ENCODE measurements at places on chromosomes 2 and 18.

GRCh38 chr2:231467016-231467545 lies 2.8 kb upstream of the NCL start:
- no peak overlapping the region for H3K27ac ChIP-seq
- peaks cover 10% of the 10 kb centered on the region for H3K4me1 ChIP-seq
- no peak for DNase-seq
- no peak overlapping the region for H3K4me3 ChIP-seq

- no peak for DNase-seq
- no peaks in the 10 kb centered on the region for H3K27me3 ChIP-seq
- no peak overlapping the region for H3K27ac ChIP-seq
- no peaks in the 10 kb centered on the region for H3K36me3 ChIP-seq
These were observed 152.4 kb upstream of the NCK2 start for GRCh38 chr2:105592288-105592687.

GRCh38 chr2:65055422-65056214 lies 598 bp upstream of the CEP68 start:
- no peaks in the 10 kb centered on the region for H3K27me3 ChIP-seq
- DNase-seq = no peak
- H3K4me1 ChIP-seq = peaks cover 7% of the 10 kb centered on the region
- peak overlapping the region; percentile 71 for H3K4me3 ChIP-seq
- no peak overlapping the region for H3K27ac ChIP-seq
- H3K36me3 ChIP-seq = no peaks in the 10 kb centered on the region

- peaks cover 1% of the 10 kb centered on the region for H3K36me3 ChIP-seq
- H3K4me1 ChIP-seq = no peaks in the 10 kb centered on the region
- H3K27ac ChIP-seq = no peak overlapping the region
- H3K4me3 ChIP-seq = no peak overlapping the region
These were observed 5.9 kb upstream of the MOCOS start for GRCh38 chr18:36181441-36181840.

- no peak overlapping the region for H3K27ac ChIP-seq
- H3K36me3 ChIP-seq = no peaks in the 10 kb centered on the region
- no peaks in the 10 kb centered on the region for H3K4me1 ChIP-seq
These were observed 51.3 kb upstream of the CHRNA1 start for GRCh38 chr2:174815526-174815925.

DNA sequence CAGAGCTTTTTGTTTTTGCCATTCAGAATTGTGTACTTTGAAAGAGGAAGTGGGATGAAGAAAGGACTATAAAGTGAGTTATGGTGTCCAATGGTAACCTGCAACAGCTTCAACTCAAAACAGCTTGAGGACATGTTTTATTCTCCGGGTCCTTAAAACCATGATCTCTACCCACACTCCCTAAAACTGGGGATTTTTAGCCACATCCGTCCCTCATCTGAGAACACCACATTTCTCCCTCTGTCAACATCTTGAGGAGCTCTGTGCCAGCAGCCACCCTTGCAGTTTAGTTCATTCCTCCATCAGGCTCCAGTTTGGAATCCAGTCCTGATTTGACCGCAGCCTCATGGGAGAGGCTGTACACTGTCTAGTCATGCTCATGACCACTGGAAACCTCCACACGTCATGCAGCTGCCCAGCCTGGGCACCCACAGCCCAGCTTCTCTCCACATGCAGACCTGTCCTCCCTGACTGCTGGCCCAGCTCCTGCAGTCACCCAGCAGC lies 62.6 kb downstream of the C18orf63 start:
- no peaks in the 10 kb centered on the region for H3K4me1 ChIP-seq
- H3K36me3 ChIP-seq = no peaks in the 10 kb centered on the region
- no peaks in the 10 kb centered on the region for H3K27me3 ChIP-seq
- H3K27ac ChIP-seq = no peak overlapping the region

GRCh38 chr2:219434718-219435525 lies at the start of gene SPEG:
Gene SPEG (plus strand): TSS chr2:219434843. CDS start chr2:219434978, 135 bp downstream.
- no peaks in the 10 kb centered on the region for H3K4me1 ChIP-seq
- peak; percentile 54 for DNase-seq
- H3K27ac ChIP-seq = no peak within 1 kb of the TSS
- H3K27me3 ChIP-seq = no peaks in the 10 kb centered on the region

GRCh38 chr2:102449370-102449974 lies 23.6 kb upstream of the SLC9A4 start:
- no peak overlapping the region for H3K27ac ChIP-seq
- no peaks in the 10 kb centered on the region for H3K36me3 ChIP-seq
- no peaks in the 10 kb centered on the region for H3K27me3 ChIP-seq
- H3K4me1 ChIP-seq = no peaks in the 10 kb centered on the region

DNA sequence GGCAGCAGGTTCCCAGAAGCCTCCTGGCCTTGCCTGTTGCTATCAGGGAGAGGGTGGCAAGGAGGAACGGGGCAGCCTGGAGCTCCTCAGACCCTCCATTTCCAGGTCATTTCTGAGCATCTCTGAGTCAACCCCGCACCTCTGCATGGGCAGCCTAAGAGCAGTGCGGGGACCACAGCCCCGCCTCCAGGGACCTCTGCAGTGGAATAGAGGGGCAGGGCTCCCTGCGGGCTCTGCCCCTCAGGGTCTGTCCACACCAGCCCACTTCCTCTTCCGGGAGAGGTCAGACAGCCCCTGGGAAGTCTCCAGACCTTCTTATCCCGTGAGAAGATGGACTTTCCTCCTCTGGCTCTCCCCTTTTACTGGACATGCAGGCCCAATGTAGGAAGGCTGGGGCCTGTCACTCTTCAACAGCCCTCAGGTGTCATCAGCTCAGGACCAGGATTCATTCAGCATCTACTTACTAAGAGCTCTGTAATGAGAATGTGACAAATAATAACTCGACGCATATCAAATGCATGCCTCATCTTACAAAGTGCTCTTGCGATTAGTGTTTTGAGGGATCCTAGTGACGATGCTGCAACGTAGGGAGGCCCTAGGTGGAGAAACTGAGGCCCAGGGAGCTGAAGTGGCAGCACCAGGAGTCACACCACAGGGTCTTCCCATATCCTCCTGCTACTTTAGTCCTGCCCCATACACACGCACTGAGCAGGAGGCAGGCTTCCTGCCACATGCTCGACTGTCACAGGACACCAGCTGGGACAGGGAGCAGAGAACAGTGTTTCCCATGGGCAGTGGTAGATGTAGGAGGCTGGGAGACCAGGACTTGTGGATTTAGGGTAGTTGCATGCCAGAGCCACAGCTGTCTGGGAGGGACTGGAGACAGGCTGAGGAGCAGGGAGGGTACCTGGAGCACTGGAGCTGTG lies 28.0 kb downstream of the SH2D6 start:
- peaks cover 20% of the 10 kb centered on the region for H3K4me1 ChIP-seq
- no peak for DNase-seq
- H3K27ac ChIP-seq = peak overlapping the region; percentile 16
- no peaks in the 10 kb centered on the region for H3K27me3 ChIP-seq

- no peaks in the 10 kb centered on the region for H3K36me3 ChIP-seq
- no peak for DNase-seq
- H3K4me1 ChIP-seq = no peaks in the 10 kb centered on the region
These were observed 337.5 kb downstream of the GULP1 start for GRCh38 chr2:188628989-188629752.

Measured in RWPE2 (cell line).